Glomerular endothelial cell (primary cell): ENCODE measurements at places on chromosomes 2 and 18. TPM values are rescaled to one million over a fixed set of nuclear protein-coding genes. Genes with fewer than 3 reads are reported as not detected.

Gene KIAA2012
- not detected in 2 replicates for total RNA-seq

Gene KYNU
- total RNA-seq, result under 0.01 and 4.0 TPM in 2 replicates

Gene SKA1
- total RNA-seq, result 1.7 and 9.8 TPM in 2 replicates

Gene UGT1A10
- total RNA-seq, result not detected in 2 replicates

Gene IKZF2
- 0.92 and 3.3 TPM in 2 replicates for total RNA-seq

Gene HJURP
- 4.3 and 7.9 TPM in 2 replicates for total RNA-seq

Gene NEUROD1
- not detected in 2 replicates for total RNA-seq

Gene FOSL2
- 58.6 and 103 TPM in 2 replicates for total RNA-seq

Gene CFAP53
- 0.10 and 0.18 TPM in 2 replicates for total RNA-seq

Gene C1QL2
- total RNA-seq, result not detected in 2 replicates

Gene SNTG2
- total RNA-seq, result 1.5 TPM in 1 of 2 replicates, not detected in the other

Gene TMEM247
- not detected in 2 replicates for total RNA-seq

GRCh38 chr2:168793596-168793995, 8.8 kb upstream of the NOSTRIN start:
- no peak for DNase-seq

DNA sequence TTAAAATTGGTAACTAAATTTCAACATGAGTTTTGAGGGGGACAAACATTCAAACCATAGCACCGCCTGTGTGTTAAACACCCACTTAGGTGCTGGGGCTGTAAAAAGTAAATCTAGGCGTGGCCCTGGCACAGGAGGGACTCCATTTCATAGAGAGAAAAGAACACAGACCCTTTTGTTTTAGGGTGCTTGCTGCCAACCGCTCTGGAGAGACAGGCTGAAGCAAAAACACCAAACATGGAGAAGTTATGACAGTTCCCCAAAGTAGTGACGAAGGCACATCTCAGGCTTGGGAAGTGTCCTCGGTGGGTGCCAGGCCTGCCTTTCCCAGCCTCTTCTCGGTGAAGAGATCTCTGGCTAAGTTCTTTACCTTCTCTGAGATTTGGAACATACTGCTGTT, 5.1 kb downstream of the ACTG2 start:
- DNase-seq, result no peak

DNA sequence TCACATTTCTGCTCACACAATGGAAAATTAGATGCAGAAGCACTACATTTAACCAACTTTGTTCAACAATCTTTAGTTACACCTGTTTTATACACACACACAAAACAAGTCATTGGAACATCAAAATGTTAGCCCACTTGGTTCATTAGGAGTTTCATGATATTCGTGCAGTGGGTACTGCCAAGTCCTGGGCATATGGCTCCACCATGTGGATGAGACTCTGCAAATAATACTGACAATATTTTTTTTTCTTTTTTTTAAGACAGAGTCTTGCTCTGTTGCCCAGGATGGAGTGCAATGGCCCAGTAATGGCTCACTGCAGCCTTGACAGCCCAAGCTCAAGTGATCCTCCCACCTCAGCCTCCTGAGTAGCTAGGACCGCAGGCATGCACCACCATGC, 34.5 kb upstream of the GRB14 start:
- no peak for DNase-seq

GRCh38 chr2:177076636-177077179, 135.9 kb upstream of the HNRNPA3 start:
- DNase-seq, result no peak

GRCh38 chr2:201116959-201117734, 1.2 kb downstream of the CFLAR start:
- DNase-seq, result peak; percentile 77

- no peak for DNase-seq
Observed at GRCh38 chr2:28430377-28430765, 37.7 kb downstream of the FOSL2 start.

DNA sequence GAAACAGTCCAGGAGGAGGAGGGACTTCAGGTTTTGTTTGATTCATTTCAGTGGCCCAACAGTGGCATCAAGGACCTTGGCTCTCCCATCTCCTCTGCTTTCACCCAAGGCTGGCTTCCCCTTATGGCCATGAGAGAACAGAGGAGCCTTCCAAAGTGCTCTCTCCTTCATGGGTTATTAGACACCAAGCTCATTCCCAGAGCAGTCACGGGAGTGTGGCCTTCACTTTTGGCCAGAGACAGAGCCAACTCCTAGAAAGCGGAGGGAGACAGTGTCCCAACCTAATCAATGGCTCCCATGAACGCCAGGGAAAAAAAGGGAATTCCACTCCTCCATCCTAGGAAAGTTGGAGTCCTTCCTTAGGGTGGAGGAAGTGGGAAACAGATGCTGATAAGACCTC, 871 bp upstream of the DUSP28 start:
- DNase-seq, result no peak

DNA sequence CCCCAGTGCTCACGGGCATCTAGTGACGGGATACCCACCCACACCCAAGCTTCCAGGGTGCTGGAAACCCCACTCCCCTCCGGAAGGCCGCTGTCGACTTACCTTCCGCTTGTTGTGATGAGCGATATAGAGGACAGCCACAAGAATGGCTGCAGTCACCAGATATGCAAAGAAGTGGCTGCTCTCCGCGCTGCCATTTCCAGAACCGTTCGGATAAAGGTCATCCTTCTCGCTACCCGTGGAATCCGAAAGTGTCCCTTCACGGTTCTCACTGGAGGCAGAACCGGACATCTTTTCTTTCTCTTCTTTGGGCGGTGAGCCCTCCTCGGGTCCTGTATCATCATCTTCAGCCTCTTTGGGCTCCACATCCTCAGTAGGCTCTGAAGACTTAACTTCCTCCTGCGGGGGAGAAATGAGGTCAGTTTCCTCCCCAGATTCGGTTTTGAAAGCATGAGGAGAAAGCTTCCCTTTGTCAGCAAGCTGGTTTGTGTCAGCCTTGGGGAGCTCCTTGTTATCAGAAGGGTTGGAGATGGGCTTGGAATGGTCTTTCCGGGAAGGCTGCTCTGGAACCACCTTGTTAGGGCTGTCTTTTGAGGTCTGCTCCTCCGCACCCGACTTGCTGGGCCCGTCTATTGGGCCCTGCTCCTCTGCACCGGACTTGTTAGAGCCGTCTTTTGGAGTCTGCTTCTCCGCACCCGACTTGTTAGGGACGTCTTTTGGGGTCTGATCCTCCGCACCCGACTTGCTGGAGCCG, 1.2 kb downstream of the TGOLN2 start:
- no peak for DNase-seq

GRCh38 chr2:241198381-241199279, 10.2 kb downstream of the ANO7 start:
- no peak for DNase-seq

DNA sequence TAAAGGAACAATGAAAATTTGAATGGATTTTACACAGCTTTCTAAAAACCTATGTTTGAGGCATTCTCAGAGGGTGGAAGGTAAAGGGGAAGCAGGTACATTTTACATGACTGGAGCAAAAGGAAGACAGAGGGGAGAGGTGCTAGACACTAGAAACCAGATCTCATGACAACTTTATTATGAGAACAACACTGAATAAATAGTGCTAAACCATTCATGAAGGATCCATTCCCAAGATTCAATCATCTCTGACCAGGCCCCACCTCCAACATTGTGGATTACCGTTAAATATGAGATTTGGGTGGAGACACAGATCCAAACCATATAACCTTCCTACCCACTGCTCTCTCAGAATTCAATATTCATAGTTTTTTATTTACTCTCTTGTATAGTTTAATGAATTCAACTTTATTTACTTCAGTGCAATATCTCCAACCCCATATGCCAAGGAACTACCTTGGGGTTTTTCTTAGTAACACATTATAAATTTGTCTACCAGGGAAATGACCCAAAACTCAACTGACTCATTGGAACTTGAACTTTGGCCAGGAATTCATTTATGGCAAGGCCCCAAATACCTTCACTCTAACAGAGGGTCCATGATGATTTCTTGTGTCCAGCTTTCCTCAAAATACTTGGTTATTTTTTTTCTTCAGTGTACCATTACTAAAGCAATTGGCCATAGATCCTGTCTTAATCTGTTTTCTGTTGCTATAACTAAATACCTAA, 317.8 kb downstream of the GULP1 start:
- DNase-seq, result no peak

DNA sequence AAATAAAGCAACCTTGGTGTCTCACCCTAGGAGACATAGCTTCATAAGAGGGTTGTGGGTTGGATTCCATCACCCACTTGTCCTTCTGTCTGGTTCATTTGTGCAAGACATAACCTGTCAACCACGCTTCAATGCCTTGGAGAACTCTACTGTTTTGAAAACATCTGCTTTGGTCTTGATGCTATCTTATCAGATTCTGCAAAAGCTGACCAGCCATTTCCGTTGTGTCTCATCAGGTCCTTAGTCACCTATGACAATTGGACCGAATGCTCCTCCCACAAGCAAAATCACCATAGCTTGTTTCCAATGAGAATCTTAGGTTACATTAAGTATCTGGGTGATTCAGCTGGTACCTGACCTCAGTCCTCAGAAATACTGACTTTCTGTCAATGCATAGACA, 35.4 kb downstream of the STAT4 start:
- no peak for DNase-seq

DNA sequence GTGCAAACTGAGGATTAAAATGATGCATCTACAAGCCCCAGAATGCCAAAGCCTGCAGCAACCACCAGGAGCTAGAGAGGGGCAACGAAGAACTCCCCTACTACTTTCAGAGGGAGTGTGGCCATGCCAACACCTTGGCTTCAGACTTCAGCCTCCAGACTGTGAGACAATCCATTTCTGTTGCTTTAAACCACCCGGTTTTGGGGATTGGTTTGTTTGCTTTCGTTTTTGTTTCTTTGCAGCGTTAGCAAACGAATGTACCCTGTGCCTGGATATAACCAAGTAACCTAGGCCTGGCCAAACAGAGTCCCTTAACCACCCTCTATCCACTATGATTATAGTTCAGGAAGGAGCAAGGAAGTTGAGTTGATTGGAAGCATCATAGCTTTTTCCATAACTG, 171.2 kb upstream of the NCK2 start:
- DNase-seq, result no peak

DNA sequence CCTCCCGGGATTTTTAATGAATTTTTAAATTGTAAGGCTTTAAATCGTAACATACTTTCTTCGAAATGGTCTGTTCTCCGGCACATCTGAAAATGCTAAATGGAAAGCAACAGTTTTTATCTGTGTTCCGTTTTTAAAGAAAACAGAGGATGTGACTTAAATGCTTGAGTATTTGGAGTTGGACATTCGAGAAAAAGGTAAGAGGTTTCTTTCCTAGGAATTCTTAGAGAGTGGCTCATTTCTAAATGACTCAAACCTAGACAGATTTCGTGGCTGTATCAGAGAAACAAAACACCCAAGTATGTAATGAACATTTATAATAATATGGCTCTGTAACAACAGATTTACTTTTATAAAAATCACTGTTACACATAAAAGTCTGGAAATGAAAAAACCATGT, 177.6 kb upstream of the CCDC68 start:
- peak; percentile 3 for DNase-seq

GRCh38 chr18:14949800-14950664, 202.1 kb downstream of the ANKRD30B start:
- DNase-seq, result no peak

DNA sequence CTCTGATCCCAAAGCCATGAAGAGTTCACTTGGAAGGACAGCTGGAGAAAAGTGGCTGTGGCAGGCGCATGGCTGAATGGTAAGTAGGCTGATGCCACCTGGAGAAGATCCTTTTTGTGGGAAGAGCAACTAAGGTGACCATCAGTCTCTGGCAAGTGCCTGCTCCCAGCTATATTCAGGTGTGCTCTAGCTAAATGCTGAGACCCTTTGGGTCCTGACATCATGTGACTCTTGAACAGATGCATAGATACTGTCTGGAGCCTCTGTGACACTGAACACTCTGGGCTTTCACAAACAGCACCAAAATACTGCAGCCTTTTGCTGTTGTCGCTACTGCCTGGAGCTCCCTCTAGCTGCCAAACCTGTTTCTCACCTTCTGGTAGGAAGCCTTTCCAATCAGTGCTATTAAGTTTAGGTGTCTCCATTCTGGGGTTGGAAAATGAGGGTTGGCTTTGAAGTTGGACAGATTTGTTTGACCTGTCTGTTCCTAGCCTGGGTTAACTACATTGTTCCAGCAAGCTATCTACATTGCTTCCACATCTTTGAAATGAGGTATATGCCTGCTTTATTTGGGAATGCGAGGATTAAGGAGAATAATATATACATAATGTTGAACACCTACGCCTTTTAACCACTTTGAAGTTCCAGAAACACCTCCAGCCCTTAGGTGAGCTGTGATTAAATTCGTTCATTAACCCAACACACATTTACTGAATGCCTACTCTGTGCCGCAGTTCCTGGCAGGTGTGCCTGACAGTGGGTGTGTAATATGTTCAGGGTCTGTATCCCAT, 3.1 kb downstream of the EGR4 start:
- no peak for DNase-seq

DNA sequence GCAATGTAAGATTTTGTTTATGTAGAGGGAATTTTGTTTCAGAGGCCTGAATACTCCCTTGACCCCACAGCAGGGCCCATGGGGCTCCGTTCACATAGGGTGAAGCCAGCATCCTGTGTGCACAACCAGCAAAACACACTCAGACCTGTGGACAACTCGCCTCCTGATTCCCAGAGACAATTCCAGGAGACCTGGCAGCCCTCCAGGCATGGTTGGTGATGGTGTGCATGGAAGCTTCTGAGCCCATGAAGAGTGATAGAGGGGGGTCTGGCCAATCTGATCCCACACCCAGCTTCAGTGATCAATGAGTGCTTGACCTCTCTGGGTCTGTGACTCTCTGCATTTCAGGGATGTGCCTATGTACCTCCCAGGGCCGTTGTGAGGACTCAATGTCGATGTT, 91.0 kb upstream of the RAB6C start:
- DNase-seq, result no peak
